Right atrium auricular region (tissue), 2 donors: ENCODE measurements at places on chromosomes 11 and 22.

- DNase-seq: no peak
Observed at GRCh38 chr22:24925586-24926427, 20.7 kb downstream of the LHFPL7 start.

DNA sequence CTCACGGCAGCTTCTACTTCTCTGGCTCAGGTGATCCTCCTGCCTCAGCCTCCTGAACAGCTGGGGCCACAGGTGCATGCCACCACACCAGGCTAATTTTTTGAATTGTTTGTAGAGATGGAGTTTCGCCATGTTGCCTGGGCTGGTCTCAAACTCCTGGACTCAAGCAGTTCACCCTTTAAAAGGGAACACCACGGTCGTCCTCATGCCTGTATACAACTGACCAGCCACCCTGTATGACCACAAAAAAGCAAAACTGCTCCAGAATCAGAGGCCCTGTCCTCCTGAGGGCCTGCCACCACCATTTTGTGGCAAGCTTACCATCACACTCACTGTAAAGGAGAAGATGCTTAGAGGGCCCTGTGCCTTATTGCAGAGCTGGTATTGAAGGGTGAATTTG lies 2.2 kb downstream of the GLB1L3 start:
- peak; percentile 34 for DNase-seq

DNA sequence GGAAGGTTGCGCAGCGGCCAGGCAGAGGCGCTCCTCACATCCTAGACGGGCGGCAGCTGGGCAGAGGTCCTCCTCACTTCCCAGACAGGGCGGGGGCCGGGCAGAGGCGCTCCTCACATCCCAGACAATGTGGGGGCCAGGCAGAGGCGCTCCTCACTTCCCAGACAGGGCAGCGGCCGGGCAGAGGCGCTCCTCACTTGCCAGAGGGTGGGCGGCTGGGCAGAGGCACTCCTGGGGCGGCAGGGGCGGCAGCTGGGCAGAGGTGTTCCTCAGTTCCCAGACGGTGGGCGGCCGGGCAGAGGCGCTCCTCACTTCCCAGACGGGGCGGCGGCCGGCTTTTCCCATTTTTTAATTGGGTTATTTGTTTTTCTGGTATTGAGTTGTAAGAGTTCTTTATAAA lies 20.2 kb upstream of the PTS start:
- no peak for DNase-seq

DNA sequence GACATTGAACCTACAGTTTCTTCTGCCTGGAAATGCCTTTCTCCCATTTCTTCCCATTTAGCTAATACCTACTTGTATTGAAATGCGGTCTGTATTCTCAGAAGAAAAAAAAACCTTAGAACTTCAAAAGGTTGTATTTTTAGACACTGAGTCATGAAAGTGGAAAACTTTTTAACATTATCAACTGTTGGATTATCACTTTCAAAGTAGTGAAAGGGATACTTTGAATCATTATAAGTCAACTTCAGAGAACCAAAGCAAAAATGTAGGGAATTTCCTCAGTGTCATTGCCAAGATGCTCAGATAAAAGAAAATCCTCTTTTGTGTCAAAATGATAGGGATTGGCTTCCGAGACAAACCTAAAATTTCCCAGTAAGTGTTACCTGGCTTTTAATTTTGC lies 6.6 kb downstream of the HOATZ start:
- DNase-seq: no peak

- DNase-seq: no peak
Observed at GRCh38 chr11:61473370-61474012, 35.1 kb upstream of the LRRC10B start.

DNA sequence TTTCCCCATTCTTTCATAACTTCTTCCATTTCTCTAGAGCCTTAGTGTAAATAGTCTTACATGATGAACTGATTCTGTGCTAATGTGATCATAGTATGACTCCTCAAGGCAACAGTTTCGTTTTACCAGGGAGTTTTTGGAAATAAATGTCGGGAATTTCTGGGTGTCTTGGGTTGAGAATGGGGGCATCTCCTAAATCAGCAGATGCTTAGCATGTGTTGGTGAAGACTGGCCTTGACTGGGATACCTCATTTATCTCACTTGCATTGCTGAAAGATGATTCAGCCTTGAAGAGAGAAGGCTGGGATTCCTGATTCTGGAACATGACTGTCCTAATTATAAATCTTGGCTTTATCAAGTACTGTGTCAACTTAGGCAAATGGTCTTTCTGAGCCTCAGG lies 115.7 kb upstream of the C11orf87 start:
- no peak for DNase-seq

DNA sequence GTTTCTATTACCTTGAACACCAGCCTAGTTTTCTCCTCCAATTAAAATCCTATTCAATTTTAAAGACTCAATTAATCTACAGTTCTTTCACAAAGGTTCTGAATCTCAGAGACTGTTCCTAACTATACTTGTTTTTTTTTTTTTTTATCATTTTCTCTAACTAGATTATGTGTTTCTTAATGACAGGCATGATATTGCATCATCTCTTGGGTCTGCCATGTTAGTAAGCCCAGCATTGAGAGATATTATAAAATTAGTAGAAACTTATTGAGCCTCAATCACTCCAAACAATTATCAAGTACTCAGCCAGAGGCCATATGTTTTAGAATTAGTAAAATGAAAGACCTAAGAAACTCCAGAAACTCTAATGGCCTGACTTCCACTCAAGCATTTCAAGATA lies 28.1 kb upstream of the SLC5A12 start:
- no peak for DNase-seq

GRCh38 chr11:128069665-128070064 lies 517.7 kb downstream of the ETS1 start:
- no peak for DNase-seq

DNA sequence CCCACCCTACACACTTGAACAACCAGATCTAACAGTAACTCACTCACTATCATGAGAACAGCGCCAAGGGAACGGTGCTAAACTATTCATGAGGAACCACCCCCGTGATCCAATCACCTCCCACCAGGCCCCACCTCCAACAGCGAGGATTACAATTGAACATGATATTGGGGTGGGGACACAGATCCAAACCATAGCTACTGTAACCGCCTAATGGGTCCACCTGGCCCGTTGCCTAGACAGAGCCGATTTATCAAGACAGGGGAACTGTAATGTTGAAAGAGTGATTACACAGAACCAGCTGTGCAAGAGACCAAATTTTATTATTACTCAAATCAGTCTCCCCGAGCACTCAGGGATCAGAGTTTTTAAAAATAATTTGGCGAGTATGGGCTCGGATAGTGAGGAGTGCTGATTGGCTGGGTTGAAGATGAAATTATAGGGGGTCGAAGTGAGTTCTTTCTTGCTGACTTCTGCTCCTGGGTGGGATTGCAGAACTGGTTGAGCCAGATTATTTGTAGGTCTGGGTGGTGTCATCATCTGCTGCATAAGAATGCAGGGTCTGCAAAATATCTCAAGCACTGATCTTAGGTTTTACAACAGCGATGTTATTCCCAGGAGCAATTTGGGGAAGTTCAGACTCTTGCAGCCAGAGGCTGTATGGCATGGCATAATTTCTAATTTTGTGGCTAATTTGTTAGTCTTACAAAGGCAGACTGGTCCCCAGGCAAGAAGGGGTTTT lies 17.9 kb upstream of the ZC3H12C start:
- DNase-seq: no peak

DNA sequence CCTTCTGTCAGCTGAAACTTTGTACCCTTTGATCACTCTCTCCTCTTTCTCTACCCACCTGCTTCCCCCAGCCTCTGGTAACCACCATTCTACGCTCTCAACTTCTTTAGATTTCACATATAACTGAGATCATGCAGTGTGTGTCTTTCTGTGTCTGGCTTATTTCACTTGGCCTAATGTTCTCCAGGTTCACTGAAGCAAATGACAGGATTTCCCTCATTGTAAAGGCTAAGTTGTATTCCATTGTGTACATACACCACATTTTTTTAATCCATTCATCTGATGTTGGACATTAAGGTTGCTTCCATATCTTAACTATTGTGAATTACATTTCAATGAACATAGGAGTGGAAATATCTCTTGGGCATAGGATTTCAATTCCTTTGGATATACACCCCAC lies 207.6 kb downstream of the MIAT start:
- no peak for DNase-seq

DNA sequence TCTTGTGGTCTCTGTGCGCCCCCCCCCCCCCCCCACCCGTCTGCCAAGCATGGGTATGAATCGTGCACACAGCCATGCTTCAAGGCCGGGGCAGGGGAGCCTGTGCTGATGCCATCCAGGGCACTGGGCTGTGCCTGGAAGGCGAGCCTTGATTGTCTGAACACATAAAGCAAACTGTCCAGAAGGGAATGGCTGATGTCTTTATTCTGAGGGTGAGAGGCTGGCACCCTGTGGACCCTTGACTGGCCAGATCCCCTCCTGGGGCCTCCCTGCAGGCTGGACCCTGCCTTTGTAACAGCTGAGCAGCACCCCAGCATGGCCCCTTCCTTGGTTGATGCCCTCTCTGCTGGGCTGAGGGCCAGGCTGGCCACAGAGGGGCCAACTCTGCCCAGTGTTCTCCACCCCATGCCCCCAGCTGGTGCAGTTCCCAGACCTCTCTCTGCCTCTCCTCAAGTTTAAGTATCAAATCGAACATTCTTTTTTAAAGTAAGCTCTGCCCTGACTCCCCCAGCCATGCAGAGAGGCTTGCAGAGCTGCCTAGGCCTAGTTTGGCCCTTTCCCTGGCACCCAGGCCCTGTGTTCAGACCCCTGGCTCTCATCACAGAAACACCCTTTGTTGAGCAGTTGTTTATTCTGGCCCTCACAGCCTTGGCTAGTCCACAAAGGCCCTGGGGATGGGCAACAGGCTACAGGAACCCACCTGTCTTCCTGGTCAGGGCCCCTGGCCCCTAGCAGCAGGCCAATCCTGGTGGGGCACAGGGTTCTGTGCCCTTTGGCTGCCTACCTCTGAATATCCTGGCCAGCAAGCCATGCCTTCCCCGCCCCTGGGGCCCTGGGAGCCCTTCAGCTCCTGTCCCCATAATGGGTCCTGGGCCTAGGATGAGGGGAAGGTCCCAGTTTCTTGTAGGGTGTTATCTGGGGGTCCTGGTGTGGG lies 3.9 kb upstream of the RANBP1 start:
- DNase-seq: no peak

DNA sequence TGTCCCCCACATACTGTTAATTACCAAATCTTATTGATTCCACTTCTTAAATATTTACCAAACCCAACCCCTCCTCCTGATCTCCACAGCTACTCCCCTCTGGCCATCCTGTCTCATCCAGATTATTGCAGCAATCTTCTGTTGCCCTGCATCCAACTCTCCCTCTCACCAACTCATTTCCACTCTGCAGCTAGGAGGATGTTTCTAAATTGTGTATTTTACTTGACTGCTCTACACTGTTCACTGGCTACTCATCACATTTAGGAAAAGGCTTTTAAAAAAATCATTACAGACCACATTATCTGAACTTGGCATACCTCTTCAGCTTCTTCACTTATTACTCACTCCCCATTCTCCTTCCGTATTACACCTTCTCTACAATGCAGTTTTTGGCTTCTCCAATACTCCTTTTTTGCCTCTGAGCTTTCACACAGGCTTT lies 117.9 kb downstream of the ATG16L2 start:
- no peak for DNase-seq

GRCh38 chr11:30346068-30346688 lies 23.3 kb downstream of the ARL14EP start:
- no peak for DNase-seq

DNA sequence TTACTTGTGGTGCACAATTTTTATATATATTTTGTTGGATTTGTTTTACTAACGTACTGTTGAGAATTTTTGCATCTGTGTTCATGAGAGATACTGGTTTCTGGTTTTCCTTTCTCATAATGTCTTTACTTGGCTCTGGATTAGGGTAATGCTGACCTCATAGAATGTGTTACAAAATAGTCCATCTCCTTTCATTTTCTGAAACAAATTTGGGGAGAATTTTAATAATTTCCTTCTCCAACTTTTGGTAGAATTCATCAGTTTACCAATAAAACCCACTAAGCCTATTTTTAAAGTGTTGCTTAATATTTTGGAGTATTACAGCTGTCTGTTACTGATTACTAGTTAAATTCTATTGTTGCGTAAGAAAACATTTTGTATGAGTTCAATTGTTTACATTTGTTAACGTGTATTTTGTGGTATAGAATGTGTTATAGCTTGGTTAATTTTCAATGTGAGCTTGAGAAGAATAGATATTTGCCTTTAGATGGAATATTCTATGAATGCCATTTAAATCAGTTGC lies 11.5 kb downstream of the TRIM22 start:
- no peak for DNase-seq

GRCh38 chr11:15149050-15149449 lies 34.3 kb downstream of the INSC start:
- DNase-seq: no peak

- no peak for DNase-seq
Observed at GRCh38 chr11:14898906-14899305, 6.9 kb upstream of the CYP2R1 start.

- DNase-seq: no peak
Observed at GRCh38 chr22:48802576-48802975, 1025.1 kb downstream of the BRD1 start.

DNA sequence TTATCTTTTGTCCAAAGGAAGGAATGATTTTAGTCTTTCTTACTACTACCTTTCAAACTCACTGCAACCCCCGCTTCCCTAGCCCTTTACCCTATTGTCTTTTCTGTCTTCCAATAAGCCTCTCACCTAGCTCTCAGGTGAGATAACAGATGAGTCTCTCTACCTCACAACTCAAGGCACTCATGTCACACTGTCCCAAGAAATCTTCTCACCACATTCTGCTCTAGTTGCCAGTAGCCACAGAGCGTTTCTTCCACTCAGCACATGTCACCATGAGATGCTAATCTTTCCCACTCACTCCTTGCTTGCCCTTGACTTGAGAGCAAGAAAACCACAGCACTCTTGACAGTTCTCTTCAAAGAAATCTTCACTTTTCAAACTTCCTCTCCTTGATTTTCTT lies 32.7 kb upstream of the TMEM41B start:
- no peak for DNase-seq

- no peak for DNase-seq
Observed at GRCh38 chr22:39478441-39478850, 21.6 kb downstream of the MGAT3 start.

- no peak for DNase-seq
Observed at GRCh38 chr11:63080682-63081081, 63.3 kb downstream of the SLC22A24 start.

- no peak for DNase-seq
Observed at GRCh38 chr11:113242767-113243397, 71.5 kb upstream of the TTC12 start.

DNA sequence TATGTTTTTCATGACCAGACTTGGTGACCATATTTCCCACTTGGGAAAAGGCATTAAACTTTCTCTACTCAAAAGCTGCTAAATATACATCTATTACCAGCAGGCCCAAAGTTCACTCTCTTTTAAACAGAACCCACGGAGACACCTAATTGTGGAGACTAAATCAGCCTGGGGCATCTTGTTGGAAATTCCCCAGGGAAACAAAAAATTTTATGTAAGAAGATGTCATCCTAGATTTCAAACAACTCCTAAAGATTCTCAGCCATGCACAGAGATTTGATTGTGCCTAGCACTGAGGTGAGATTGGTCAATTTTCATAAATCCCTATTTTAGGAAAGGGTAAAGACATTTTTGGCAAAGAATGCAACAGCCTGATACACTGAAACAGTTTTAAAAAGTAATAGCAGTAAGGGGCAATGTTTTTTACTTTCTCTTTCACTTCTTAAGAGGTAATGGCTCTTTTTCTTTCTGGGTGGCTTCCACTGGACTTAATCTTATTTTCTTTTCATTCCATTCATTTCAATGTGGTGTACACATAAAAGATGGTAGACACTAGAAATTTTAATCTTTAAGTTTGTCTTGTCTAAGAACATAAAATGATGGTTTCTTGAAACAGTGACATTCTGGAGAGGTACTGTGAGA lies 9.6 kb downstream of the OR52N2 start:
- DNase-seq: no peak
